ENCODE measurements at places on chromosomes 4 and X.
A peak's percentile ranks its signal among the peaks of the same experiment; 100 is the strongest.

DNA sequence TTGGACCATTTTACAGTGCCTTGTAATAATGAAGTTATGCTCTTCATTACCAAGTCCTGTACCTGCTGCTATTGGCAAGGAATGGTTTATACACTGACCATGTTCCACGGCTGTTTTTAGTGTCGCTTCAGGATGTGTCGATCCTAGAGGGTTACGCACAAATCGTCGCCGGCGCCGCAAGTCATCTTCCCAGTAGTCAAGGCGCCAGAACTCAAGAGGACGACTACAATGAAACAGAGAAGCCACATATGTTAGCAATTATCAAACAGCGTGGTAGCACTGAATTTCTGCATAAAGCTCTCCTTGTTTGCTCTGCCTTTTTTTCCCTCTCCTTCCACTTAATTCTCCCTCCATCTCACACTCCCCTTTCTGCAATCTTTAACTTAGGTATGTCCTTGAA lies 17.0 kb downstream of the MAB21L2 start:
- DNase-seq = no peak

- no peak for DNase-seq
Observed at GRCh38 chrX:123860983-123861382, 1.1 kb downstream of the XIAP start.

- no peak for DNase-seq
Observed at GRCh38 chr4:175542786-175543185, 269.3 kb downstream of the GPM6A start.

GRCh38 chr4:129232589-129233337 lies 136.8 kb downstream of the C4orf33 start:
- no peak for DNase-seq

DNA sequence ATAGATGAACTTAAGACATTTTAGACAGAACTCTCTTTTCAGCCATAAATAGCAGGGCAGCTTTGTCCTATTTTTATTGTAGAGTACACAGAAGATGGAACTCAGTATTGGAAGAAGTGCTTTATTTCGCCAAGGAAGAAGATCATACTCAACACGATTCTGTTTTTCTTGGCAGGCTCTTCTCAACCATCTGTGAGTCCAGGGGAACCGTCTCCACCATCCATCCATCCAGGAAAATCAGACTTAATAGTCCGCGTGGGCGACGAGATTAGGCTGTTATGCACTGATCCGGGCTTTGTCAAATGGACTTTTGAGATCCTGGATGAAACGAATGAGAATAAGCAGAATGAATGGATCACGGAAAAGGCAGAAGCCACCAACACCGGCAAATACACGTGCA lies 37.6 kb downstream of the KIT start:
- no peak for DNase-seq

DNA sequence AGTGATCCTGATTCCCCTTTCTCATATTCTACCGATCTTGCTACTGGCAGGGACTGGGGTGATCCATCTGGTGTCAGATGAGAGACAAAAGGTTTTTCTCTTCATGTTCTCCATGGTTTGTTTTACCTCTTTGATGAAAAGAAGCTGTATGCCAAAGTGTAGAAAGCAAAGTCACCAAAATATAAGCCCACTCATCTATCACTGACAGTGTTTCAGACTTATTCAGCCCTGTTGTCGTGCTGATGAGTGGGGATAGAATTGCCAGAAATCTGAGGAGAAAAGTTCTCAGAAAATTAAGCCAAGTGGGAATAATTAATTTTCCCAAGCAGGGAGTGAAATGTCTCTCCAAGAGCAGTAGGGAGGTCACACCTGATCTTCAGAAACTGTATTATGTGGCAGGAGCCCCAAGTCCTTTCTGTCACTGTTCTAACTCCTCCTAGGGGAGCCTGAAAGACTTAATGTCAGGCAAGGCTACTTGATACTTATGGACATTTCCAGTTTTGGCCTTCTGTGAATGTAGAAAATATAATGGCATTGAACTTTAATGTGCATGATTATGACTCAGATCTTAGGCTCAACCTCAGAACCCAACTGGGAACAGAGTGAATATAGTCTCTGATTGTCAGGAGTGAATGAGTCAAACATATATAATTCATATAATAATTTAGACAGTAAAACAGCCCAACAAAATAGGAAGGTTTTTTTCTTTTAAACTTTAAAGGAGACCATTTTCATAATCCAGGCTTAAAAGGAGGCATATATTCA lies 298.1 kb downstream of the ANKRD50 start:
- DNase-seq = no peak

DNA sequence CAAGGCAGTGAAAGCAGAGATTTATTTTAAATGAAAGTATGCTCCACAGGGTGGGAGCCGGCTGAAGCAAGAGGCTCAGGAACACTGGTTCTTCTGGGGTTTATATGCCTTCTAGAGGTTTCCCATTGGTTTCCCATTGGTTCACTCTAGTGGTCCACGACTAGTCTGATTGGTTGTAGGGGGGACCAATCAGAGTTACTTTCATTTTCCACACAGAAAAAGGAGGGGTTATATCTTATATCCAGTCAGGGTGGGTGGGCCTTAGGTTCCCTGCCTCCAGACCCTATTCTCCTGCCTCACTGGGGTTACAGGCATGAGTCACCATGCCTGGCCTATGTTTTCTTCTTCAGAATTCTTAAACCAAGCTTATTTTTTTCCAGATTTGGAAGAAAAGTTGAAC lies 101.6 kb downstream of the KLHL8 start:
- DNase-seq = no peak

- no peak for DNase-seq
Observed at GRCh38 chrX:86171366-86171765, 23.1 kb downstream of the DACH2 start.

DNA sequence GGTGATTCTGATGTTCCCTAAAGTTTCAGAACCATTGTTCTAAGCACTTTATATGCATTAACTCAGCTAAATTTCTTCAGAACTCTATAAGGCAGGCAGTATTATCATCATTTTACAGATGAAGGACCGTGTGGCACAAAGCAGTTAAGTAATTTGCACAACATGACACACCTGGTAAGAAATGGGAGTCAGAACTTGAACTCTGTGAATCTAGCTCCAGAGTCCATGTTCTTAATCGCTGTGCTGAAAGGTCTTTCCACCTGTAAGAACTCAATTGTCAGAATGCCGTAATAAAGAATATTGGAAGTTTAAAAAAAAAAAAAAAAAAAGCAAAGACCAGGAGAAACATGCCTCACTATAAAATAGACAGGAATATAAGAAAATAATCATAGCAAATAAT lies 9.2 kb downstream of the HUWE1 start:
- DNase-seq = no peak

DNA sequence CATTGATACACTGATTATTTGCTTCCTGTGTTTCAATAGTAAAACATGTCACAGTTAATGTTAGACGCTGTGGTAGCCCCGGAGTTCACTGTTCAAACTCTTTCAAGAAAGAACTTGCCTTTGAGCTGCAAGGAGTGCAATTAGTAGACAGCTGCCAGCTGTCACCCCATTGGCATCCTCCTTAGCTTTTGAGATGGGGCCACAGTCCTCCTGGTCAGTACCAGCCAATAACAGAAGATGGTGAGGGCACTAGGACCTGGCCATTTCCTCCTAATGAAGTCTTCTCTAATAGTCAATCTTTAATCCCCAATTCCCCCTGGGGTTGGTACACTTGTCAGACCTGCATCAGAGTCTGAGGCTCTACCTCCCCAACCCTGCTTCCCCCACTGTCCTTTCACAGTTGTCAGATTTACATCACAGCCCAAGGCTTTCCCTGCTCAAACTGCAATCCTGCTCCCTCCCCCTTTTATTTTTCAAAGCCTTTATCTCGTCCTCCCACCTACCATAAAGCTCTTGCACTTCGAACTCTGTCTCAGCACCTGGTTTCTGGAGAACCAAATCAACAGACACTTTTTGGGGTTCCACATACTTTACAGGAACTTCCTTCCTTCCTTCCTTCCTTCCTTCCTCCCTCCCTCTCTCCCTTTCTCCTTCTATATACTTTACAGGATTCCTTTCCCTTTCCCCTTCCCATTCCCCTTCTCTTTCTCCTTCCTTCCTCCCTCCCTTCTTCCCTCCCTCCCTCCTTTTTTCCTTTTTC lies 182.0 kb downstream of the RASL11B start:
- DNase-seq = no peak

DNA sequence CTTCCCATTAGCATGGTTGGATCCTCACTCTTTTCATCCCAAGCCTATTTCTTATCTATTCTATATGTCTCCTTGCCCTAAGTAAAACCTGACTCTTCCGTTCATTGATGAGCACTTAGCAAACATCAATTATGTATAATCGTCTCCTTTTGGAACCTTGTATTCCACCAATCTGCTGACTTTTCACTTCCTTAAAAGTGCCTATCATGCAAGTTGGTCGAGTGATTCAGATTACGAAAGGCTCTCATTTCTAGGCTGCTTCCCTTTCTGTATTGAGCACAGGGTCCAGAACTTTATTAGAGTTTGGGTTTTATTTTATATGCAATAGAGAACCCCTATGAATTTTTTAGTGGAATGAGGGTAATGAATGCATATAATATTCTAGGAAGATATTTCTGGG lies 27.1 kb upstream of the ALB start:
- DNase-seq = no peak

DNA sequence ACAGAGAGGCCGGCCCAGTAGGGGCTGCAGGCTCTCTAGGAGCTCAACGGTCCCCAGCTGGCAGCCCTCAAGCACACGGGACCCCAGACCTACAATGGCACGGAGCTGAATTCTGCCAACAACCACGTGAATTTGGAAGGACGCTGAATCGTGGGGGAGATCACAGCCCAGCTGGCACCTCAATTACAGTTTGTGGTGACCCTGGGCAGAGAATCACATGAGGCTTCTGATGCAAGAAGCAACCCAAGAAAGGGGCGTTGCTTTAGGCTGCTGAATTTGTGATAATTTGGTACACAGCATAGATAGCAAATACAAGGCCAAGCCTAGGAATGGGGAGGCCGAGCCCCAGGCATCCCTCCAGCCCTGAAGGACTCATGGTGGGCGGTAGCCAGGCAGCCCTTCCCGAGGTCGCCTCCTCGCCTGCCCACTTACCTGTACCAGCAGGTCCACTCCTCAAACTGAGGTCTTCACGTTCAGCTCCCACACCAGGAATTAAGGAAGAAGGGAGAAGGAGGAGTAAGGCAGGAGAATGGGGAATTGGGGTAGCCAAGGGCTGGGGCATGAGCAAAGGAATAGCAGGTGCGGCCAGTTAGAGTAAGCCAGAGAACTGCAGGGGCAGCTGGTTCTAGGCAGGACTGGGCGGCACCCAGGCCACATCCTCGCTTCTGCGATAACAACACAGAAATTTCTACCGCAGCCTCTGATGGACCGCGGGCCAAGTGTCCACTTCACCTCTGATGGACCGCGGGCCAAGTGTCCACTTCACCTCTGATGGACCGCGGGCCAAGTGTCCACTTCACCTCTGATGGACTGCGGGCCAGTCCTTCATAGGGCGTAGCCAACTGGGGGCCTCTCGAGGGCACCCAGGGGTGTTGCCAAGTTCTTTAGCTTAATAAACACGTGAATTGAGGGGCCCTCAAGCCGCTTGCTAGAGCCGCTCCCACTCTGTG lies 23.4 kb upstream of the HTRA3 start:
- DNase-seq = no peak

DNA sequence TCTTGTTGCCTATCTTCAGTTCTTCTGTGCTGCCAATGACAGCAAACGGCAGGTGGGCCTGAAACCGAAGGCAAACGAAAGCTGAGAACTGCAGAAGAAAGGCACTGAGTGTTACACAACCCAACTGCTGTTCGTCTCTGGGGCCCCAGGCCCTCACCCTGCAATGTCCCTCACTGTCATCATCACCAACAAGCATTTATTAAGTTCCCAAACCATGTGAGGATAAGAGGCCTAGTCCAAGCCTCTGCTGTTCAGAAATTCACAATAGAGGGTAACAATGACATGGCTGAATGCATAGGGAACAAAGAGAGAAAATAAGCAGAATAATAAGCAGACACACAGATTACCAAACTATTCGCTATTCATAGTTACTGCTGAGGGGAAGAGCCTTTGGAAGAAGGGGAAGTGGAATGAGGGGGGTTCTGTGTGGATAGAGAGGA lies 34.5 kb upstream of the NKRF start:
- no peak for DNase-seq

- peak; percentile 10 for DNase-seq
Observed at GRCh38 chr4:54784161-54784671, 126.5 kb downstream of the KIT start.

DNA sequence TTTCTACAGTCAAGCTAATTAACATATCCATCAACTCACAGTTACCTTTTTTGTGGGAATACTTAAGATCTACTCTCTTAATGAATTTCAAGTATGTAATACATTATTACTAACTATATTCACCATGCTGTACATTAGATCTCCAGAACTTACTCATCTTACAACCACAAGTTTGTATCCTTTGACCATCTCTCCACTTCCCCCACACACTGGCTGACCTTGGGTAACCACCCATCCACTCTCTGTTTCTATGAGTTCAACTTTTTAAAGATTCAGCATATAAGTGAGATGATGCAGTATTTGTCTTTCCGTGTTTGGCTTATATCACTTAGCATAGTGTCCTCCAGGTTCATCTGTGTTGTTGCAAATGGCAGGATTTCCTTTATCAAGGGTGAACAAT lies 30.5 kb upstream of the MAGED1 start:
- no peak for DNase-seq

DNA sequence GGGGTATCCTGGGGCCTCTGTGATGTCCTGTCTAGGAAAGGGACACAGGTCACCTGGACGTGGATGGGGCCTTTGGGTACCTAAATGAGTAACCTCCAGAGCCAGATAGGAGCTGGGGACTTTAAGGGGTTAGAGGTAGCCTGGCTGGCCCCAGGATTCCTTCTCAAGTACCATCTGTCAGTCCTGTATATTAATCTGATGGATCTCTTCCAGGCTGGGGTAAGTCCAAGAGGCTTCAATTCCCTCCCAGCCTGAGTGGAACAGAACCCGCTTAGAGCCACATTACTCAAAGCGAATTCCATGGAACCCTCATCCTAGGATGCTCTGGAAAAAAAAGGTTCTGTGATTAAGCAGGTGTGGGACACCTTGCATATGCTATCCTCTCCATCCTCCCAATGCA lies 24.8 kb upstream of the MAP3K15 start:
- DNase-seq = no peak

DNA sequence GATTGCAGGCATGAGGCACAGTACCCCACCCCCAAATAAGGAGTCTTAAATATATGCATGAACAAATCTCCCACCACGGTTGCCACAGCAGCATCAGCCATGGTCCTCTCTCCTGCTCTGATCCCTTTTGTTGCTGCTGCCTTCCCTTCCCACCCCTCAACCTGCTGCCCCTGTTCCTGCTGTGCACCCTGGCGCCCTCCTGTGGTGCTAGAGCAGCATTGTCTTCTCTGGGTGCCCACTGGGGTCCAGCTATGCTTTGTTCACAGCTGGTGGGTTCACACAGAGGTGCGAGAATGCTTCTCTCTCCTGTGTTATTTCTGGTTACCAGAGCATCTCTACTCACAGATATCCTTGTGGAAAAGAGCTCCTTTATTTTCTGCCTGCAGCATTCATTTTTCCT lies 116.2 kb downstream of the GATB start:
- DNase-seq = no peak

- no peak for DNase-seq
Observed at GRCh38 chr4:70471897-70472296, at the start of gene MUC7. Gene MUC7 (plus strand): TSS chr4:70472197. CDS start chr4:70474022, 1,825 bp downstream.
